ENCODE measurements at places on chromosomes 5 and 9.

DNA sequence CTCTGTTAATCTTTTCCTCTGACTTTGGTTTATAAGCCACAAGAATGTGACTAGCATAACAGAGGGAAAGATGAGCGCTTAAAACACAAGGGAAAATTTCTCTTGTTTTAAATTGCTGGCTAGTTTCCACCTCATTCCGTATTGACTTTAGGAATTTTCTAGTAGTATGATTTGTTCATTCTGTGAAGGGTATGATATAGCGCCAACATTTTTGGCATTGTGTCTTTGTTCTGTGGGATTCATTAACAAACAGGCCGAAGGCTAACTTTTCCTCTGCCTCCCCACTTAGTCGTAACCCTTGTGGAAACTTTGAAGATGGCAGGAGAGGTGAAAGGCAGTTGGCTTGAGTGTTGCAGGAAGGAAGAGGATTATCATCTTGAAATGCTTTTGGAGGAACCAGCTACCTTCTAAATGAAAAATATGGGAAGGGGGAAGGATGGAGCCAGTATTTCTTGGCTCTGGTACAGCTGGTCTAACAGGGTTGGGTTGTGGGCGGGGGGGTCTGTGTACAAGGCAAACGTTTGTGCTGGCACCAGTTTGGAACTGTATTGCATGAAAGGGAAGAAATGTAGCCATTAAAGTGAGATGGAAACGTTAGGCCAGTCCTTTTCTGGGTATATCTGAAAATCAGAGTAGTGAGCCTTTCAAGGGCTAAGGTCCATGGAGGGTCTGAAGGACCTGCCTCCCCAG is 21.5 kb upstream of the DMRT2 start:
- no peaks in the 10 kb centered on the region for H3K4me1 ChIP-seq
- H3K27ac ChIP-seq = no peak overlapping the region
- no peak for DNase-seq
- peaks cover 19% of the 10 kb centered on the region for H3K27me3 ChIP-seq
- H3K4me3 ChIP-seq = no peak overlapping the region

DNA sequence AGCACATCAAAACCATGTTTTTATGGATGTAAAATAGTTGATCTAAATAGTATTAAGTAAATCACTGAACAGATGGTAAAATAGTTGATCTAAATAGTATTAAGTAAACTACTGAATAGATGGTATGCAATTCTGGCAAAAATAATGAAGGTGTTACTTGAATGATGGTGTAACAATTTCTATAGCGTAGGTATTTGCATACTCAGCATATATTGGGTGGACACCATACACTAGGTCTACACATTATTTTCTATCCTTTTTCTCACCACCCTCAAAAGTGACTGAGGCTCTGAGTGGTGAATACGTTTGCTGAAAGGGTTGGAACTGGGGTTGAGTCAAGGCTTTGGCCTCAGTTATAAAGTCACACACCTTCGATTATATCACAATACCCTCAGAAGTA is 81.3 kb downstream of the ATP10B start:
- H3K4me1 ChIP-seq = no peaks in the 10 kb centered on the region
- no peak overlapping the region for H3K27ac ChIP-seq
- no peaks in the 10 kb centered on the region for H3K36me3 ChIP-seq
- H3K27me3 ChIP-seq = no peaks in the 10 kb centered on the region

DNA sequence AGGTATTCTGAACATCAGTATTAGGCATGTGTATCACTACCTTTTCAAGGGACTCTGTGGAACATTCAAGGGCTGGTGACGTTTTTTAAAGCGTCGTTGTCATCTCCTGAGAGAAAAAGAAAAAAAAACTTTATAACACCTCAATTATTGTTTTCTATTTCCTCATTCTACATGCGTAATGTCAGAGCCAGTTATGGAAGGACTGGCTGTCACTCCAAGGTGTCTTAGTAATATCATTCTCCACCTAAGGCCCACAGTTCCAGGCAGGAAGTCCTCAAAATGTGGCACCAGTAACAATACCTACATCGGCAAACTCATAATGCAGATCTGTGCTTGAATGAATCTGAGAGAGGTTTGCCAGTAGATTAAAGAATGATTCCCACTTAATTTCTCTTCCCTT is 210.2 kb downstream of the SAXO1 start:
- H3K27me3 ChIP-seq = no peaks in the 10 kb centered on the region
- no peaks in the 10 kb centered on the region for H3K36me3 ChIP-seq
- no peak overlapping the region for H3K4me3 ChIP-seq
- H3K4me1 ChIP-seq = peaks cover 4% of the 10 kb centered on the region
- DNase-seq = no peak

GRCh38 chr5:171127314-171127713 is 181.7 kb upstream of the TLX3 start:
- no peak overlapping the region for H3K4me3 ChIP-seq
- no peak for DNase-seq
- no peaks in the 10 kb centered on the region for H3K36me3 ChIP-seq
- no peak overlapping the region for H3K27ac ChIP-seq

DNA sequence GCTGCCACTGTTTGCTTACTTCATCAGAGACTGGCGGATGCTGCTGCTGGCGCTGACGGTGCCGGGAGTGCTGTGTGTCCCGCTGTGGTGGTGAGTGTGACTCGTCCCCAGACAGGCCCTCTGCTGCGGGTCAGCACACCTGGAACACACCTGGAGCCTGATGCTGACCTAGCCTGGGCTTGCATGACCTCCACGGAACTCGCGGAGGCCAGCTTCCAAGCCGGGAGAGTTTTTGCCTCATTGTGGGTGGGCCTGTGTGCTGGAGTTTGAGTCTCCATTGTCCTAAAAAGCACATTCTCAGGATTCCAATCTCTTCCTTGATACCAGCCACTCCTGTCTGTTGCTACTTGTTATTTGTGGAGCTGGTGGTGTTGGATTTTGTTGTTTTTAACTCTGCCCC is 28.1 kb downstream of the SLC22A4 start:
- H3K4me1 ChIP-seq = no peaks in the 10 kb centered on the region
- no peaks in the 10 kb centered on the region for H3K27me3 ChIP-seq
- no peak overlapping the region for H3K4me3 ChIP-seq
- no peaks in the 10 kb centered on the region for H3K36me3 ChIP-seq
- no peak overlapping the region for H3K27ac ChIP-seq
- peak; percentile 25 for DNase-seq

- H3K4me3 ChIP-seq = no peak overlapping the region
- no peaks in the 10 kb centered on the region for H3K36me3 ChIP-seq
- H3K4me1 ChIP-seq = peaks cover 4% of the 10 kb centered on the region
- DNase-seq = no peak
- H3K27ac ChIP-seq = no peak overlapping the region
These were observed 11.4 kb downstream of the BASP1 start for GRCh38 chr5:17228821-17229291.

DNA sequence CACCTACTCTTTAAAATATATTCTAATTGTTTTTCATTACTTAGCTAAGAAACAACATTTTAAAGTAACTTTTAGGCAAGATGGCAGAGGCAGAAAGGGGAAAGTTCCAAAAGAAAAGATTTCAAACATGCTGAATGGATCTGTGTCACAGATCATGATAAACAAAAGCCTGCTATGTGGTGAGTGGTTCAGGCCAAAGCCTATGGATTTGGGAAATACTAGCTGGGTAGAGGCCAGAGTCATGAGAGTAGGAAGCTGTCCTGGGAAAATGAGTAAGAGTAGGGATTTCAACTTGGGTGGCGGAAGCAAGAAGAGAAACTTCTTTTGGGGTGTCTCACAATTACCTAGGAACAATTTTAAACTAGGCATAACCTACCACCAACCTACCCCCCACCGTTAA is 68.7 kb upstream of the GRHPR start:
- no peaks in the 10 kb centered on the region for H3K27me3 ChIP-seq
- H3K4me3 ChIP-seq = no peak overlapping the region
- no peak overlapping the region for H3K27ac ChIP-seq
- DNase-seq = no peak

DNA sequence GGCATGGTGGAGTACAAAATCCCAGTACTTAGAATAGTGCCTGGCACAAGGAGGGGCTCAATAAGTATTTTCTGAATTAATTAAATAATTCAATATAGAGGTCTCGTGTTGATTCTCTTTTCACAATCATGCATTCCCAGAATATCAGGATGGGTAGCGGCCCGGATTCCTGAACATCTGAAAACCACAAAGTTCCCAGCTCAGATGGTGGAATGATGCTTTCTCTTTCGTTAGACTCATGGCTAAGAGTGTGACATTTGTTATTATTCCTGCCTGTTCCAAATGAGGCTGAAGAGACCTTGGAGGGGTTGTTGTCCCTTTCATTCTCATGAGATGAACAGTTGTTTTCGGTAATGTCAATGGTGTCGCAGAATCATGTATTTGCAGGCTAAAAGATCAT is 95.4 kb upstream of the LIFR start:
- no peak overlapping the region for H3K4me3 ChIP-seq
- no peak overlapping the region for H3K27ac ChIP-seq
- DNase-seq = no peak
- H3K36me3 ChIP-seq = no peaks in the 10 kb centered on the region
- H3K4me1 ChIP-seq = peaks cover 10% of the 10 kb centered on the region
- peaks cover 20% of the 10 kb centered on the region for H3K27me3 ChIP-seq

- no peak for DNase-seq
- H3K4me1 ChIP-seq = no peaks in the 10 kb centered on the region
- H3K36me3 ChIP-seq = no peaks in the 10 kb centered on the region
- H3K27ac ChIP-seq = no peak overlapping the region
These were observed 23.3 kb downstream of the SLC1A3 start for GRCh38 chr5:36629729-36630128.

- peak within 1 kb of the TSS; percentile 92 for H3K4me3 ChIP-seq
- no peaks in the 10 kb centered on the region for H3K27me3 ChIP-seq
- peak; percentile 98 for DNase-seq
- peak within 1 kb of the TSS; percentile 85 for H3K27ac ChIP-seq
- peaks cover 24% of the 10 kb centered on the region for H3K36me3 ChIP-seq
- peaks cover 46% of the 10 kb centered on the region for H3K4me1 ChIP-seq
These were observed at the start of gene TMEM245 for GRCh38 chr9:109119439-109120203. TSS of gene TMEM245 (minus strand) at chr9:109119947. CDS start at chr9:109119913, 34 bp downstream.

Data from activated CD8-positive, alpha-beta memory T cell treated with anti-CD3 and anti-CD28 coated beads, Interleukin-2, amount 10 ng/mL, durations not matched to agents 7 days and 5 days (primary cell).